NCI-H1436 (cell line): ENCODE measurements at places on chromosomes 7 and 10.

- DNase-seq, result no peak
Measured at GRCh38 chr7:66700633-66701131, 39.9 kb upstream of the RABGEF1 start.

DNA sequence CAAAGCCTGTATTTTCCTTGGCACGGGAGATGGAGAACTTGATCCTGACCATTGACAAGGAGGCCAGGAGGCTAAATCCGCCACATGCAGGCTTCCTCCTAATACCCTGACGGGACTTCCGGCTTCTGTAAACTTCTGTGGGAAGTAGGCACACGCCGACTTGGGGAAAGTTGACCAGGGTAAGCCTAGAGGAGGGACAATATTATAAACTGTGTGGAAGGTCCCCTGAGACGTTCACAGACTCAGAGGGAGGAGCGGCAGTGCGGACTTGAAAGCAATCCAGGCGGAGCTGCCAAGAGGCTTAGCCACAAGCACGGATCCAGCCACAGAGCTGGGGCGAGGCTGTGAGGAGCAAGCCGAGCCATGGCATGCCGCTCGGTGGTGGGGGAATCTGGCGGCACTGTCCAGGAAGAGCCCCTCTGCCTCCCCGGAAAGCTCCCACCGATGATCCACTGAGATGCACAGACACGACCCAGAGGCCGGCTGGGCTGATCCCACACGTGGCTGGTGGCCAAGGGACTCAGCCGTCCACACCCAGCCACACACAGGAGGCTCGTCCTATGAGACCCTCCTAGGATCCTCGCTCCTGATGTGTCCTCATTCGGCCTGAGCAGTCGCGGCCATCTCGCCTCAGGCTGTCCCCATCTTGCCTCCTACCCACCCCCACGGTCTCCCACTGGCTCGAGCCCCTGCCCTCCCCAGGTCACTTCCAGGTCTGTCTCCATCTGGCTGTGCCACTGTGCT, 40.0 kb upstream of the INSIG1 start:
- DNase-seq, result no peak

GRCh38 chr10:80283119-80283518, 6.3 kb downstream of the MAT1A start:
- no peak for DNase-seq

- DNase-seq, result no peak
Measured at GRCh38 chr10:47253030-47253637, 46.9 kb upstream of the GDF10 start.

- no peak for DNase-seq
Measured at GRCh38 chr10:30050411-30050810, 9.0 kb downstream of the JCAD start.

DNA sequence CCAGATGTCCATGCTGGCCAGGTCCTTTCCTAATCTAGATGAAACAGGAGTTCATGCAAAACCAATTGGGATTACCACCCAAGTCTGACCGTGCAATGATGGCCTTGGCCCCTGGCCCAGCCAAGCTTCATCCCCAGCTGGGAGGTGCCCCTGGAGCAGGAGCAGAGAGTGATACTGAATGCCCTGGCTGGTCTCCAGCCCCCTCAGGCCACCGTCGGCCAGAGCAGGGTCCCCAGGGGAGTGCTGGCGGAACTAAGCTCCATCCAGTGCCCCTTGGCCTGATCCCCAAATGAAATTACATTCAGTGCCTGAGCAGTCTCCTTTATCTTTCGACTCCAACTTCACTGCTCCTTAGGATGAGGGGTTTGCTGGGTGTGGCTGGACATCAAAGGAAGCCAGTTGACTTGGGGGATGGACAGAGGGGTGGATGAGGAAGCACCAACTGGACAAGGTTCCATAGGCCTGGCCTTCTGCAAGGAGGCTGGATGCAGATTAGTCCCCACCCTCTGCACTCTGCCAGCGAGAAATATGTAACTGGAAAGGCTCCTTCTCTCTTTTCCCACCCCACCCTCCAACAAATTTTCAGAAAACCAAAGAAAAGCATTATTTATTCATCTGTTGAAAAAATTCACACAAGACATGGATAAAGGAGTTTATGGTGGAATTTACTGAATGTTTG, 275.5 kb downstream of the PLXNA4 start:
- DNase-seq, result no peak

GRCh38 chr10:95467162-95467599, 94.0 kb downstream of the SORBS1 start:
- no peak for DNase-seq

DNA sequence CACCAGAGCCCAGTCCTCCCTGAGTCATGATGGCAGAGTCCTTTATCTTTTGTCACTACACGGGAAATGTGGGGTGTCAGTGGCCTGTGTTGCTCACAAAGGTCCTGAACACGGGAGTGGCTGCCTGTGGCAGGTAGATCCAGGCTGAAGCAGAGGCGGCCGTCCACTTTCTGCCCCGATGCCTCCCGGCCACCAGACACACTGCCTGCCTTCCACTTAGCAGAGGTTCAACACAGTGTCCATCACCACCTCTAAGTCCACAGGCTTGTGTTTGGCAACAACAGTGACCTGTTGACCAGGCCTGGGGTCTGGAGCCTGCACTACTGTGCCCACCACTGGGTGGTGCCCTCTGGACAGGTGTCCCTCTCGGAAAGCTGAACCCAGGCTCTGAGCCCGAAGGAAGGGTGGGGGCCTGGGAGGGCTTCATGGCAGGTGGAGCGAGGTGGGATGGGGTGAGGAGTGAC, 49.9 kb upstream of the CAMK2B start:
- no peak for DNase-seq

DNA sequence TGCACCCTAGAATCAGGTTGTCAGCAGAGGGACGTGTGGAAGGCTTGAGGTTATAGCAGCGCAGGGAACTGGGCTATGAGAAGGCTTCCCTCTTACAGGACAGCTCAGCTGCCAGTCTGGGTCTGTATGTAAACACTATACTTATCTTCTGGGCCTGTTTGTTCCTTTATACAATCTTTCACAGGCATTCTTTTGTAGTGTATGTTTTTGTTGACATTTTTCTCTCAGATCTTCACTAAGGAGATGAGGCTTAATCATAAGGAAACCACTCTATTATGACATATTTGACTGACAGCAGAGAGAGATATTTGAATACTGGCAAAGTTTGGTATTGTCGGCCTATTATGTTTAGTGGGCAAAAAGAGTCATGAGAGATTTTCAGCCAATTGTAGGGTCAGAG, 929 bp downstream of the GBF1 start:
- DNase-seq, result no peak

DNA sequence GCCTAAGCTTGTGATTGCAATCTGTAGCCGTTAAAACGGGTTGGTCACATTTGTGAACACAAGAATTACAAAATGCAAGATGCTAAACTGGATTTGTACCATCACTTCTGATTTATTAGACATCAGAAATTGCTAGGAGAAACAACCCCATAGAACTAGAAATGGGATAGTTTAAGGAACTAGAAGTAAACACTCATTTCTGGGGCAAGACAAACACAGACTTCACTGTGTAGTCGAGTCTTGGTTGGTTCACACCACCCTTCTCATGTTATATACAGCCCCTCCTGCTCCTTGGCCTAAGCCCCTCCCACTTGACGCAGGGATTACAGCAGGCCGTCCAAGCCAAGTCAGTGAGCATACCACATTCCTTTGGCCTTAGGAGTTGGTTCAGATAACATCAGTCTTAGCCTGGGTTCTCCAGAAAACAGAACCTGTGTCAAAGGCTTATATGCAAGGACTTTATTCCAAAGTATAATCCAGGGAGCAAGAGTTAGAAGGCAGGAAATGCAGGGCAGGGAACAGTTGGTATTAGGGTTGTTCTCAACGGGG, 2.0 kb upstream of the NRAP start:
- DNase-seq, result no peak

DNA sequence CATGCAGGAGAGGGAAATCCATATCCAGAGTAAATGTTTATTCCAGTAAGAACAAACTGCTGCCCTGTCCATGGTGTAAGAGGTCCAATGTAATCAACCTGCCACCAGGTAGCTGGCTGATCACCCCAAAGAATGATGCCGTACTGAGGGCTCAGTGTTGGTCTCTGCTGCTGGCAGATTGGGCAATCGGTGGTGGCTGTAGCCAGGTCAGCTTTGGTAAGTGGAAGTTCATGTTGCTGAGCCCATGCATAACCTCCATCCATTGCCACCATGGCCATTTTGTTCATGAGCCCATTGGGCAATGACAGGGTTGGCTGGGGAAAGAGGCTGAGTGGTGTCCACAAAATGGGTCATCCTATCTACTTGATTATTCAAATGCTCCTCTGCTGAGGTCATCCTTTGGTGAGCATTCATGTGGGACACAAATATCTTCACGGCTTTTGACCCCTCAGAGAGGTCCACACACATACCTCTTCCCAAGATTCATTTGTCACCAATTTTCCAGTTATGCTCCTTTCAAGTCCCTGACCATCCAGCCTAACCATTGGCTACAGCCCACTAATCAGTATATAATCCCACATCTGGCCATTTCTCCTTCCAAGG, 23.3 kb upstream of the PAPSS2 start:
- no peak for DNase-seq

DNA sequence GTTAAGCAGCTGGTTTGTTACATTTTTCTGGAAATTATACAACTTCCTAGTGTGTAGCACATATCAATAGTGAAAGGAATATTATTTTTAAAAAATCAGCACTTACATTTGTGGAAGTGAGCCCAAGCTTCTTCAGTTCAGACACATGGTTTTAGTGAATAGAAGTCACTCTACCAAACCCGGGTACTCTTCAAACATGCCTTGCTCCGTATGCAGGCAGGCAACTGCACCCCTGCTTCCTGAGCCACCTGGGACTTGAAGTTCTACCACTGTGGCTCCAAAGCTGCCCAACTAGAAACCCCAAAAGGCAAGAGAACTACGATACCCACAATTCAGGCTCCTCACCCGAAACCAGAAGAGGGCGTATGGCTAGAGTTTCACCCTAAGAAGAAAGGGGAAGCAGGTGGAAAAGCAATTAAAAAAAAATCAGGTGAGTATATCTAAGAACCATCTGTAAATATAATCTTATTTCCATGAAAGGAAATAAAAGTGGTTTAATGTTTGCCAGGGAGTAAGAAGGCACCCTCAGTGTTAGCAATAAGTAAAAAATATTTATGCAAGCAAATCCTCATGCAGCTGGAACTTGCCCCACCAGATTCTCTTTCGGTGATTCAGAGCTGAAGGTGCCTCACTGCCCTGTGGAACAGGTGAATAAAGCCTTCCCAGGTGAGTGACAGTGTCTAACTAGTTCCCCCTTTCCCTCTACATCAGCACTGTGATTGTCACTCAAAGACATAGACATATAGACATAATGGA, at the start of gene MACC1:
TSS of gene MACC1 (minus strand) at position 192 of the 756 bp plus-strand sequence. CDS start 55,522 bp downstream, outside the sequence.
- DNase-seq, result peak; percentile 40

GRCh38 chr7:33079763-33080690, 17.5 kb upstream of the NT5C3A start:
- DNase-seq, result no peak

- DNase-seq, result no peak
Measured at GRCh38 chr10:30029872-30030256, 29.5 kb downstream of the JCAD start.

DNA sequence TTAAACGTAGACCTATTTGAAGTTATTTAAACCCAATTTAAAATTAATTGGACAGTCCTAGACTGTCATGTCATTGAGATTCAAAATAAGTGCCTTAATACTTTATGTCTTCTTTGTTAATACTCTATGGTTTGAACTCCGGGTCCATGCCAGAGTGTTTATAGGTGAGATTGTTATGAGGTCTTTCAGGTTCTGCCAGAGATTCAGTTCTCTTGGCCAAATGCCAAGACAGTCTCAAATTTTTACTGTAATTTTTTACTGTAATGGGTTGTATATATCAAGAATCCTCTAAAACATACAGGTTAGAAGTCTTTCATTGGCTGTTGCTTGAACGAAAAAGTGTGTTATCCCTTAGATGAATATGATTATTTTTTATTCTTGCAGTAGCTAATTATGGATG, 3.9 kb downstream of the ADD3 start:
- no peak for DNase-seq

DNA sequence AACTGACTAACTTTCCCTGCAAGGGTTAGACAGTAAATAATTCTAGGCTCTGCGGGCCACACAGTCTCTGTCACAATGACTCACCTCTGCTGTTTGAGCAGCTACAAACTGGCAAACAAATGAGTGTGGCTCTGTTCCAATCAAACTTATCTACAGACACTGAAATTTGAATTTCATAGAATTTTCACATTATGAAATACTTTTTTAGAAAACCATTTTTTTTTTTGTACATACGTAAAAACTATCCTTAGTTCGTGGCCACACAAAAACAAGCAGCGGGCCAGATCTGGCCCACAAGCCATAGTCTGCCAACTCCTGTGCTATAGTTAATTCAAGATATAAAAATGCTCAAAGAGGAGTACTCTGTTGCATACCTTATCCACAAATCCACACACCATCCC, 32.6 kb downstream of the PIP4K2A start:
- DNase-seq, result no peak

GRCh38 chr7:114822131-114822530, 99.8 kb upstream of the MDFIC start:
- no peak for DNase-seq

GRCh38 chr10:128054163-128054970, 71.9 kb downstream of the MKI67 start:
- DNase-seq, result no peak

- no peak for DNase-seq
Measured at GRCh38 chr10:74901301-74901700, 74.9 kb downstream of the KAT6B start.

DNA sequence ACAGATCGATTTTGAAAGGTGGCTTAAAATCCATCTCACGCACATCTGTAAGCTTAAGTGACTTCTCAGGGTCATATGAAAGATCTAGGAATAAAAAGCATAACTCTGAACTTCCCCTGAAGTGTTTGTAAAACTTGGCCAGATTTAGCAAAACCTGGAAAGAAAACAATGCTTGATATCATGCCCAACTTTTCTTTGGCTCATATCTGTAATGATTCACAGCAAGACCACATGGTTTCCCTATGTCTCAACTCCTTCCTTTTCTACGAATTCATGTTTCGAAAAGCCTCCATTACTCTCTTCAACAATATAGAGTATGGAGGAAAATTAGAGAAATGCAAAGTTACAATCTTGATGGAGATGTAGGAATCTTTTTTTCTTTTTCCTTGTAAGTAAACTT, 20.1 kb upstream of the CABCOCO1 start:
- DNase-seq, result no peak

DNA sequence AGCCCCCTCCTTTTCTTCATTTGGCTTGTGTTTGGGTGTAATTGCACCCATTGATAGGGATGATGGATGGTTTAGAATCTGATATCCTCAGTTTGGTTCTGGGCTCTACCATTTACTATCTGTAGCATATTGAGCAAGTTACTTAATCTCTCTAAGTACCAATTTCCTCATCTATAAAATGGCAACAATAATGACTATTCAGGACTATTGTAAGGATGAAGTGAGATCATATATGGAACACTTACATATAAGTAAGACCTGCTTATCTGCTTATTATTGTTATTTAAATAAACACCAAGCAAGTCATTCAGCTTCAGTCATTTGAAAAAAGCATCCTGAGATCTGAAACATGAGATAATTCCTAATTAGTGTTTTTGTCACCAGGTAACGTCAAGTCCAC, 127.0 kb downstream of the SEC23IP start:
- peak; percentile 66 for DNase-seq

DNA sequence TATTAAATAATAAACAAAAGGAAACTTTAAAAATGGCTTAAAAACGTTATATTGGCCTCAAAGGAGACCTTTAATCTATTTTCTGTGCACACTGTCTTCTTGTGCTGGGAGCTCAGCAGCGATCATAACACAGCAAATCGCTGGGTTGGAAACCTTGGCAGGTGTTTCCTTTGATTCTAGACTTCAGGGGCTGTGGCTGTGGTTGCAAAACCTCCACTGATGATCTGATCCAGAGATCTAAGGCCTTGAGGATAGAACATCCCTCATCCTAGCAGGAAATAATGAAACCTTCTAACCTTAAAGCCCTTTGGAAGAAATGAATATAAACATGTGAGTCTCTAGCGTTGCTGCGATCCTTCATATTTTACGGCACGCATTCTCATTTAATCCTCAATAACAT, 29.8 kb downstream of the CDHR3 start:
- DNase-seq, result no peak
